ENCODE measurements at places on chromosomes 6 and 20. TPM values are rescaled to one million over a fixed set of nuclear protein-coding genes. Genes with fewer than 3 reads are reported as not detected.

DNA sequence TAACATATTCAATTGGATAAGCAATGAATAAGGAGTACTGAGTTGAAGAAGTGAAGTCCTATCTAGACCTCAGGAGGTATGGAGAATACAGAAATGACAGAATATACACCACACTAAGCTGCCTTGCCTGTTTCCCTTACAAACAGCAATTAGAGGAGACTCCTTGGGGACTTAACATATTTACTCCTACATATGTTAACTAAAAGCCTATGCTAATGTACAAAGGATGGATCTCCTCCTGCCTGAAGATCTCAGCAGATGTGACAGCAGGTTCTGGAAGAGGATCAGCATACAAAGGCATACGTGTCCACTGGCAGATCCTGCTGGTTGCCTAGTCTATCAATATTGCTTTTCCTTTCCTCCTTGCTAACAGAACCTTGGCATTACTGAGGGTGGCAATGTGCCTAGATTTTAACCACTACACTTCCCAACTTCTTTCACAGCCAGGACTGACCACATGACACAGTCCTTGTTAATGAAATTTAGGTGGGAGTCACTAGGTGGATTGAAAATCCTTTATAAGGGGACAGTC is 29.6 kb downstream of the PRKN start:
- DNase-seq, result no peak

GRCh38 chr6:67680297-67680932 is 954.7 kb upstream of the ADGRB3 start:
- DNase-seq, result no peak

- no peak for DNase-seq
These were observed 409.4 kb upstream of the SASH1 start for GRCh38 chr6:147933224-147933623.

DNA sequence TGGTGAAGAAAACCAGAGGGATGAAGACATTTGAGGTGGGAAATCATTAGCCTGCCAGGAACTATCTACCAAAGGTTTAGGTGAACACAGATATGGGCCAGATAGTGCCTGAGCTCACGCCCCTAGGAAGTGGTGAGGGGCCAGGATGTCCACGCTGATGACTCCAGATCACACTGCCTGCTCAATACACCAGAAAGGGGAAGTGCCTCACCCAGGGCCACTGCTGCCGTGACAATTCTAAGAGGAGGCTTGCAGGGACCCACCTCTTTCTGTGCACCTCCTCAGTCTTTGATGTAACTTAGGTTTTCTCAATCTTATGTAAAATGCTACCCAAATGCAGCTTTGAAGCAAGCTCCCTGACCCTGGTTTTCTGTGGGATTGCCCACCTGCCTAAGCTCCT is 5.4 kb upstream of the RAB44 start:
- no peak for DNase-seq

GRCh38 chr20:9831032-9831431 is 7.8 kb downstream of the PAK5 start:
- DNase-seq, result no peak

- DNase-seq, result no peak
These were observed 54.4 kb downstream of the GNAS start for GRCh38 chr20:58906894-58907293.

DNA sequence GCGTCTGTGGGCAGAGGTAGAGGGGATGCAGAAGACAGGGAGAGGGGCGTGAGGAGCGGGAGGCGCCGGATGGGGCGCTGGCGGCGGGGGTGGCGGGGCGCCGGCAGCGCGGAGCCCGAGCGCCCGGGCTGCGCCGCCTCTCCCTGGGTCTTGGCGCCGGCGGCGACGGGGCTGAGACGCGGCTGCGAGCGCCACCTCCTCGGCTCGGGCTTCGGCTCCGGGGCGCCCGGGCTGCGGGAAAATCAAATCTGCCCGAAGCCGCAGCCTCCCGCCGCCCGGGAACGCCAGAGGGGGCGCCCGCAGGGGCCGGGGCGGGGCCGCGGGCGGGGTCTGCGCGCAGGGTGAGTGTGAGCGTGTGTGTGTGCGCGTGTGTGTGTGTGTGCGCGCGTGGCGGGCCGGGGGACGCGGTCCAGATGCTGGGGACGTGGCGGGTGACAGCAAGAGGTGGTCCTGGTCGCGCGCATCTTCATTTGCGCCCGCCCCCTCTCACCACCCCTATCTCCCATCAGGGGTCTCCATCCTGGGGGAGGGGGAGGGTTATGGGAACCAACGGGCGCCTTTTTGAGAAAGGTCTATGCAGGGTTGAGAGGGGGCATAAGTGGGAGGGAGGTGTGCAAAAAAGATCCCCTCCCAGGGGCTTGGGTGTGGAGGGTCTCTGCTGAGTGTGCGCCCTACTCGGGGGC is 646 bp upstream of the CPNE5 start:
- DNase-seq, result peak; percentile 67

DNA sequence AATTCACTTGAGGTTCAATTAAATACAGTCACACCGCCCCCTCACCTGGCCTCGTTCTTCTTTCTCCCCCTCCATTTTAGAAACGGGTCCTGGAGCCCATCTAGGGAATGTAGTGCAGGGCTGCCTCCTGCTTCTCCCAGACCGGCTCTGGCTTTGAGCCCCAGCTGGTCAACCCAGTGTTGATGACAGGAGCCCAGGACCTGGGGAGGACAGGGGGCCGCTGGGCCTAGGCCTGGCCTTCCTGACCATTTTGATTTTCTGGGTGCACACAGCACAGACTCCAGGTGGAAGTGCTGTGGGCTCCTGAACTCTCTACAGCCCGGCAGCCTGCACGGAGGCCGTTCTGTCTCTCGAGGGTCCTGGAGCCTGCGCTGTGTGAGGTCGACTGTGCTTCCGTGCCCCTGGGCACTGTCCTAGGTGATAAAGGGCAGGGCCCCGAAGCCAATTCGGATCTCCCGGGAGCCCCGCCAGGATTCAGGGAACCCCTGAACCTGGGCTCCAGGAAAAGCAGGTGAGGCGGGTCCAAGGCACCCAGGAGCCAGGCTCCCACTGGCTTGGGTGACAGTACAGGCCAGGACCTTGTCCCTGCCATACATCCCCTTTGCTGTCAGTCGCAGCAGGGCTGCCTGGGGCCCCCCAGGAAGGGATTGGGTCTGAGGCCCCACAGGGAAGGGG is 23.3 kb downstream of the NPEPL1 start:
- DNase-seq, result peak; percentile 13

DNA sequence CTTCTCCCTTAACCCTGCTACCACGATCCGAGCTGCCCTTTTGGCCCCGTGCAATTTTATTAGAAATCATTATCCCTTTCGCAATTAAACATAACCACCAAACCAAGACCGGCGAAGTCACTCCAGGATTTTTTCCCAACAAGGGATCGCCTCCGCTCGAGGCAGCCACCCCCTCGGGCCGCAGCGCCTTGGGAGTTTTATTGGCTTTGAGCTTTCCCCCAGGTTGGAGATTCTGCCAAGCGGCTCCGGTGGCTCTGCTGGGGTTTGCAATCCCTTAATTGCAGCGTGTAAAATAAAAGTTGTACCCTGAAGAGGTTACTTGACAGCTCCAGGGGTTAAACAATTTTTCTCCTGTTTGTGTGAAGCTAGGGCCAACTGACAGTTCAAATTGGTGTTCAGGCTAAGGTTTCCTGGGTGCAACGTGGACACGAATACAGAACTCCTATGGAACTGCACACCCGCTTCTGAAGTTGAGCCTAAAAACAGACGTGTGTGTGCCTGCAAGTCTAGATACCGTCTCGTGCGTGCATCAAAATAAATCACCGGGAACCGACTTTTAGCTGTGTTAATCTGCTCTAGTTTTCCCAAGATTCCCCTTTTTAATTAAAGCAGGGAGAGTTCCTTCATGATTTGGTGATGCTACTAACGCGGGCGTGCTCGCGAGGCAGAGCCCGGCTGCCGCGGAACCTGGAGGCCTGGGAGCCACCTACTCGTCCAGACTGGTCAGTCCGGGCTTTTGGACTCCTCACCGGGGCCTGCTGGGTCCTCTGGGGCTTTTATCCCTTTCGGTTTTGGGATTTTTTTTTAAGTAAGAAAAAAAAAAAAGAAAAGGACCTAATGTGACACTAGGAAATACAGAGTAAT is 975 bp upstream of the TFAP2A start:
- DNase-seq, result no peak

HLA-DMB gene
- total RNA-seq, result 3.5 TPM

ARFGEF3 gene
- total RNA-seq, result 1.5 TPM

HLA-DMA gene
- total RNA-seq, result 17.4 TPM

TRIM40 gene
- not detected for total RNA-seq
